RCC 7860 (cell line): ENCODE measurements at places on chromosomes 2 and 18.
A peak's percentile ranks its signal among the peaks of the same experiment; 100 is the strongest.

DNA sequence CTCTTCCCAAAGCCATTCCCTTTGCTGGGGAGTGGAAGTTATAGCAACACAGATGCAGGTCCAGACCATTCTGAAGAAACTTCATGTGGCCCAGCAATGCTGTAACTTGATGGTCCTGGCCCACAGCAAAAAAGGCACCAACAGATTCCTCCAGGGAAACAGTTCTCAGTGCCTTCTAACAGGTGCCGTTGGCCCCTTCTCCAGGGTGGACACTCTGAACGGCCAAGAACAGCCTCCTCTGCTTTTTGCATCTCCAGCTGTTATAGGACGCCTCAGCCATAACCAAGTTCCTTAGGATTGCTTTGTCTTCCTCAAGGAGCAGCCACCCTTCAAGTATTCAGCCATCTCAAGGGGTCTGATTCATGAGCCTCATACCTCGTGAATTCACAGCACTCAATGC, 38.0 kb downstream of the MARCO start:
- DNase-seq = no peak

GRCh38 chr2:96085541-96086355, 30.6 kb downstream of the ADRA2B start:
- peak; percentile 11 for DNase-seq

DNA sequence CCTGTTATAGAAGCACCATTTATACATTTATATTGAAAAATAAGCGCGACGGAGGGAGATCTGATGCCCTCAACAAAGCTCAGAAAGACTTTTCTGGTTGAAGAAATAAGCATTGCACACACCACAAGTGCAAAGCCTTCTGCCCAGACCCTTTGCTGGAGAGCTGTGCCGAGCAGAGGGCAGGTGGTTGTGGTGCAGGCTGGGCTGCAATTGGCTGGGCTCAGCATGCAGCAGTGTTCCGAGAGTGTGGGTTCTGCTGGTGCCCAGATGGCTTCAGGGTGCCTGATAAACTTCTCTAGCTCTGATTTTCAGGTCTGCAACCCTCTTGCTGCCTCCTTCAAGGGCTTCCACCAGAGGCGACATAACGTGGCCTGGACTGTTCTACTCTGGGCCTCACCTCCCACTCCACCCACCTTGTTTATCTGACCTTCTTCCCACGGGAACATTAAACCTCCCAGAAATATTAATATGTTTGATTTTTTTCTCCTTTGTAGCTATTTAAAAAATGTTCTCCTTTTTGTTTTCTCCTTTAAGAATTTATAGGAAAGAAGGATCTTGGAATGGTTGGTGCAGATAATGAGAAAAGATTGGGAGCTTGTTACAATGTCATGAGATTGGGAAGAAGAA, 113.6 kb upstream of the ITGA6 start:
- DNase-seq = no peak

DNA sequence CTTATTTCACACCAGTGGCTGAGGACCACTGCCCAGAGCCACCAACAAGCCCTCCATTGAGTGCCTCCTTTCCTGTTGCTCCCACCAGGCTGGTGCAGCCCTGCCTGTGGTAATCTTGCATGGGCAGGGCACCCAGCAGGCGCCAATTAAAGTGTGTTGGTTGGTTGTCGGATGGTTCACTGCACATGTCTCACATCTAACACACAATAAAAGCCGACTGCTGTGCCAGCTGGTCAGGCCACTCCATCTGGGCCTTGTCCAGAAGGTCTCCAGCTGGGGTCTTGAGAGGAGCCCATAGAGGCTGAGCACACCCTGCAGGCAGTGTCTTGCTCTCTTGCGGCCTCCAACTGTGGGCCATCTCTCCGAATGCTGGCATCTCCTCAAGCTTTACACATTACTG, 494.8 kb upstream of the KLHL29 start:
- DNase-seq = no peak

GRCh38 chr18:5122272-5122671, 74.8 kb downstream of the AKAIN1 start:
- no peak for DNase-seq

GRCh38 chr2:104049438-104049837, 804.5 kb upstream of the POU3F3 start:
- no peak for DNase-seq

DNA sequence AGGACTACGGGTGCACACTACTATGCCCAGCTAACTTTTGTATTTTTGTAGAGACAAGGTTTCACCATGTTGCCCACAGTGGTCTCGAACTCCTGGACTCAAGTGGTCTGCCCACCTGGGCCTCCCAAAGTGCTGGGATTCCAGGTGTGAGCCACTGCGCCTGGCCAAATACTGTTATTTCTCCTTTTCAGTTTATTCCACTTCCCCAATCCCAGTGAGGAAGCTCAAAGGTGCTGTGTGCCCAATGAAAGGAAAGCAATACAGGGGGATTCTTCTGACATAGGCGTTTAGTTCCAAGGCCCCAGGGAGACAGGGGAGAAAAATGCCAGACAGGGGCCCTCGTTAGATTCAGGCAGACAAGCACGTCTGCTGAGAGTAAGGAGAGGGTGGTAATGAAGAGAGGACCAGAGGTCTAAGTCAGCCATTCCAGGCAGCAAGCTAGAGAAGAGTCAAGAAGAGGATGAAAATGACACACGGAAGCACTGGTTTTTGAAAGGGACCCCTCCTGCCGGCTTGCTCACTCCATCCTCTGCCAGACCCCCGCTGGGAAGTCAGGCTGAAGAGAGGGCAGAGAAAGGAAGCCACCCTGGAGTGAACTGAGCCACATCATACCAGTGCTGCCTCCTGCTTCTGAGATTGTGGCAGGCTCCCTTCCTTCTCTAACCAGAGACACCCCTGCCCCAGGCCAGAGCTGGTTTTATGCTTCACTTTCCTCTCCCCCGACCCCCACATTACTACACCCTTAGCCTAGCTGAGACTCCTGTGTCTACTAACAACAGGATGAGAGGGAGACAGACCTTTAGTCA, 6.7 kb downstream of the INO80C start:
- DNase-seq = no peak

DNA sequence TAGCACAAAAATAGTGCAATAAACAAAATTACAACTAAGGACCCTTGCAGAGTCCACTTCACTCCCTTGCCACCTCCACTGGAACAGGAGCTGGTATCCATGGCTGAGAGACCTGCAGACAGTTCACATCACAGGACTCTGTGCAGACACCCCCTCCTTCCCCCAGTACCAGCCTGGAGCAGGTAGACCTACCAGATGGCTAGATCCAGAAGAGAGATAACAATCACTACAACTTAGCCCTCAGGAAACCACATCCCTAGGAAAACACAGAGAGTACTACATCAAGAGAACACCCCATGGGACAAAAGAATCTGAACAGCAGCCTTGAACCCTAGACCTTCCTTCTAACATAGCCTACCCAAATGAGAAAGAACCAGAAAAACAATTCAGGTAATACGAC, 49.8 kb downstream of the FBXO15 start:
- no peak for DNase-seq

DNA sequence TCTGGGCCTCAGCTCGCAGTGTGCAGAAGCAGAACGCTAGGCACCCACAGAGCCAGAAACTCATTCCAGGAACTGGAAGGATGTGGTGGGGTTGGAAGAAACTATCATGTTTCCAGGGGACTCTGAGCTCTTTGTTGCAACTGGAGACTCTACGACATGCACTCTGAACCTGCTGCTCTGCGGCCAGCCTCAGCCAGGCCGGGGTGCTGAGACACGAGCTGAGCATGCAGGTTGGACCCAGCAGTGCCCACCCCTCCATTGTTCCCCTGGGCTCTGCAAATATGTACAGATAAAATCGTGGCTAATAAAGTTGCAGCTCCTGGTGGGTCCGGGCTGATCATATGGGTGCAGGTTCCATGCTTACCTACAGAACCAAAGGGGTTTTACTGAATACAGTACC, 37.6 kb upstream of the ARL4C start:
- no peak for DNase-seq

- DNase-seq = no peak
Observed at GRCh38 chr2:237361194-237362004, 52.6 kb downstream of the COL6A3 start.

DNA sequence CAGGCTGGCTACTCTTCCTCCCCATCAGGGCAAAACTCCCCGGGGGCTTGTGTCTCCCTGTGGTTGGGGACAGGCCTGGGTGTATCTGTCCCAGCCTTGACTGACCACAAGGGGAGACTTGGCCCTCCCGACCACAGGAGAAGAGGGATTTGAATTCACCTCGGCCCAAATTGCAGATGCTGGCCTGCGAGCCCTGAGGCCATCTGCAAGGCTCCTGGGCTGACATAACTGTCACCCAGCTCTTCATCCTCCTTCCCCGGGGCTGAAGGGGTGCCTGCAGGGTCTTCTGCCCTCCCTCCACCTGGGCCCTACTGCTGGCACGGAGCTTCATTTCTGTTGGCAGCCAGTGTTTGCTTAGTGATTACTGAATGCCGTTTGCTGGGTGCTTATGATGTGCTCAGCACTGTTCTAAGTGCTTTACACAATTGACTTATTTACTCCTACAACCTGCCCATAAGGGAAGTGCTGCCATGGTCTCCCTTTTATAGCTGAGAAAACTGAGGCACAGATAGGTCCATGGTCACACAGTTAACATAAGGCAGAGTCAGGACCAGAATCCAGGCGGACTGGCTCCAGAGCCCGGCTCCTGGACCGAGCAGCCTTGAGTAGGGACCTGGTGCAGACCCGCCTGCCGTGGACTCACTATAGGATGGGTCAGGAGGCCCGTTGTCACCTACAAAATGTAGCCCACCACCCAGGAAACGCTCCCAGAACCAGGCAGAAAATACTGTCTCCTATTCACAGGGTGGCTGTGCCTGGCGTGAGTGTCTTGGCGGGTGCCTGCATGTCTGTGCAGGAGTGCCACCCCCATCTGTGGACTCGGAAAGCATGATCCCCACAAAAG, 18.9 kb downstream of the STEAP3 start:
- no peak for DNase-seq

GRCh38 chr18:43588838-43589237, 311.5 kb upstream of the SYT4 start:
- DNase-seq = no peak

DNA sequence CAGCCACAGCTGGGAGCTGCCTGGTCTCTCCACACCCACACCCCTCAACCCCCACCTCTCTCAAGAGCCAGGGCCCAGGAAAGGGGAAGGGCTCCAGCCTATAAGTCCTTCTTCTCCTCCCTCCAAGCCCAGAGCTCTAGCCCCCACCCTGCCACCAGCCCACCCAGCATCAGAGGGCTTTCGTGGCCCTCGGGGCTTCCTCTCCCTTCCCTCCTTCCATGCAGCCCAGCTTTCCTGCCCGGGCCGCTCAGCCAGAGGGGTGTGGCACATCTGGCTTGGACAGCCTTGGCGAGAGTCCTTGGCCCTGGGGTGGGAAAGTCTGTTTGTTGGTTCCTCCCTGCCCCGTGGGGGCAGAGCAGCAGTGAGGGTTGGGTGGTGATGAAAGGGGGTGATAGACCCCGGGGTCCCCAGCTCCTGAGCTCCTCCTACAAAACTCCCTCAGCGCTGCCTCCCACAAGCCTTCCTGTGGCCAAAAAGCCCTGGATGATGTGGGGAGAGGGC, 7.0 kb downstream of the TNS1 start:
- DNase-seq = no peak

DNA sequence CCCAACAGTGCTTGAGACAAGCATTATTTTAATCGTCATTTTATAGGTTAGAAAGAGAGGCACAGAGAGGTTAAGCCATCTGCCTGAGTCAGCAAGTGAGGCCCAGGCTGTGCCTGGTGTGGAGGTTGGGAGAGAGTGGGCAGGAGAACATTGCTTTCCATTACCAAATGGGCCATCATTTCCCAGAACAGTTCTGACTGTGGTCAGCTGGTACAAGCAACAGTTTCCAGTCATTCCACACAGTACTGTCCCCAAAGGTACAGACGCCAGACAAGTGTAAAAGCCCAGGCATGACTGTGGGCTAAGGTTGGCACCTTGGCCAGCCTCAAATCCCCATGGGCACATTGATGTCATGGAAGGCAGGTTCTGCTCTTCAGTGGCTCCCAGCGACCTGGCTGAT, 98.2 kb upstream of the LCLAT1 start:
- DNase-seq = no peak

DNA sequence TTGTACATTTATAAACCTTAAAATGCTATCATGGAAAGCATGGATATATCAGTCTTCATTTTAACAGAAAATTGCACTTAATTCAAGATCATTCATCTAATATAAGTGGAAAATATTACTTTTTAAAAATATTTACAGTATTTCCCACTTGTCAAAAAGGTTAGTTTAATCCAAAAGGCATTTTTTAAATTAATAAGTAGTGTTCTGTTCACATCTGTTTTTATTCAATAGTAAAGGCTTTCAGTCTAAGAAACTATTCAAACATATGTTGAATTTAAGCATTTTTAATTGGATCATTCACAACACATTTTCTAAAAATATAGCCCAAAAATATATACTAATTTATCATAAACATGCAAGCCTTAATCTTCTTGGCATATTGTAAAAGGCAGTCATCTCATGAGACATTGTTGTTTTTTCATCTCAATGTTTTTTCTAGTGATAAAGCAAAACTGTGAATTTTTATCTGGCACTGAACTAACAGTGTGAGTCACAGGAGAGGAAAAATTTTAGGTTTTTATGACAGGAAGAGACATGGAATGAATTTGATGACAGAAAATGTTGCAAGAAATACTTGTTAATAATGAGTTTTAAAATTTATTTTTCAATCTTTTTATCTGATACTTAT, 1642.5 kb upstream of the TMEFF2 start:
- DNase-seq = peak; percentile 3

- no peak for DNase-seq
Observed at GRCh38 chr18:49279041-49279440, 181.4 kb downstream of the DYM start.

- no peak for DNase-seq
Observed at GRCh38 chr2:180715044-180715443, 265.4 kb upstream of the UBE2E3 start.

GRCh38 chr2:167862782-167863181, 384.6 kb downstream of the STK39 start:
- DNase-seq = peak; percentile 95

- no peak for DNase-seq
Observed at GRCh38 chr2:6353669-6354068, 512.0 kb downstream of the CMPK2 start.
